ENCODE measurements at places on chromosomes 2 and 18.

DNA sequence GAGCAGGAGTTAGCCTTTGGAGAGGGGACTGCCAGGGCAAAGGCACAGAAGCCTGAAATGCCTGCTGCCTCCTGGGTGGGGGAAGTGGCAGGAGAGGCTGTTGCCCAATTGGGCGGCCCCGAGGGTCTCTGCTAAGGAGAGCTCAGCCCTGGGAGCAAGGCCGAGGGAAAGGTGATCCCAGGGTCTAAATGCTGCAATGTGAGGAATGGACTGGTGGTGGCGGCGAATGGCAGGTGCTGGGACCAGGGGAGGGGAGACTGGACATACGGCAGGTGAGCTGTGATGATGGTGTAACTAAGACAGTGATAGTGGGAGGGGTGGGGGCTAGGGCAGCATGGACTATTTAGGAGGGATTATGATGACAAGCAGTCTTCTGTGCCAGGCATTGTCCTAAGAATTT is 104.0 kb downstream of the DYSF start:
- no peak overlapping the region for H3K4me3 ChIP-seq
- no peak overlapping the region for H3K27ac ChIP-seq
- DNase-seq = no peak
- H3K36me3 ChIP-seq = no peaks in the 10 kb centered on the region
- H3K27me3 ChIP-seq = peaks cover 17% of the 10 kb centered on the region

DNA sequence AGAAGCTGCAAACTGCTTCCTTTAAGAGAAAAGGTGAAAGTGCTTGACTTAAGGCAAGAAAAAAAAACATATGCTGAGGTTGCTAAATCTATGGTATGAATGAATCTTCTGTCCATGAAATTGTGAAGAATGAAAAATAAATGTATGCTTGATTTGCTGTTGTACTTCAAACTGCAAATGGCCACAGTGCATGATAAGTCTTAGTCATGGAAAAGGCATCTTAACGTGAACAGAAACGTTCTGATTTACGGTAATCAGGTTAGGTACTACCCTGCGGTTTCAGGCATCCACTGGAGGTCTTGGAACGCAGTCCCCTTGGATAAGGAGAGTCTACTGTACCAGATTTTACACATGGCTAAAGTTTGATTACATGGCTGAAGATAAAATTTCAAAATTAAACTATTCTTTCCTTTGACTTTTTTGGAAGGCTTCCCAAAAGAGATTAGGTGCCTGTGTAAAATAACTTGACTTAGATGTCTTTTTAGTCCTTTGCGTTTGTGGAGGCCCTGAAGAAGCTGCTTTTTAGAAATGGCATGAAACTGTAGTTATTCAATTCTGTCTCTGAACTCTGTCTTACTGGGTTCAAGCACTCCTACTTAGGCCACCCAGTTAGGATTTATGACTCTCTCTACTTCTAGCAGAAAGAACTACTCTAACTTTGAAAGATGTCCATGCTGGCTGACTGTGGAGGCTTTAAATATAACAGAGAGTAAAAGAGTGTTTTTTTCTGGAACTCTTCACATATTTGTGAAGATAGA is 35.9 kb upstream of the SCN9A start:
- H3K27me3 ChIP-seq = no peaks in the 10 kb centered on the region
- H3K4me3 ChIP-seq = no peak overlapping the region
- no peak overlapping the region for H3K27ac ChIP-seq
- H3K4me1 ChIP-seq = no peaks in the 10 kb centered on the region
- DNase-seq = no peak
- no peaks in the 10 kb centered on the region for H3K36me3 ChIP-seq

- no peak for DNase-seq
- no peaks in the 10 kb centered on the region for H3K36me3 ChIP-seq
- no peak overlapping the region for H3K27ac ChIP-seq
These were observed 109.7 kb upstream of the HS6ST1 start for GRCh38 chr2:128428415-128428814.

- H3K36me3 ChIP-seq = peaks cover 19% of the 10 kb centered on the region
- H3K27me3 ChIP-seq = no peaks in the 10 kb centered on the region
- H3K4me1 ChIP-seq = no peaks in the 10 kb centered on the region
These were observed 97.1 kb downstream of the PRPF40A start for GRCh38 chr2:152620208-152620607.

- no peak overlapping the region for H3K4me3 ChIP-seq
- H3K27ac ChIP-seq = no peak overlapping the region
- no peaks in the 10 kb centered on the region for H3K27me3 ChIP-seq
- no peaks in the 10 kb centered on the region for H3K36me3 ChIP-seq
These were observed 287.3 kb upstream of the SMIM21 start for GRCh38 chr18:75714766-75715165.

GRCh38 chr2:246489-247144 is 17.2 kb downstream of the SH3YL1 start:
- no peak overlapping the region for H3K4me3 ChIP-seq
- DNase-seq = no peak
- no peaks in the 10 kb centered on the region for H3K4me1 ChIP-seq
- H3K36me3 ChIP-seq = peaks cover 67% of the 10 kb centered on the region
- no peaks in the 10 kb centered on the region for H3K27me3 ChIP-seq

GRCh38 chr2:233165895-233166661 is 85.4 kb upstream of the ATG16L1 start:
- H3K36me3 ChIP-seq = peaks cover 13% of the 10 kb centered on the region
- no peak overlapping the region for H3K4me3 ChIP-seq
- no peaks in the 10 kb centered on the region for H3K27me3 ChIP-seq
- no peaks in the 10 kb centered on the region for H3K4me1 ChIP-seq
- peak; percentile 79 for DNase-seq
- no peak overlapping the region for H3K27ac ChIP-seq

All from suprapubic skin (tissue), 4 donors.